Esophagus muscularis mucosa (tissue), 4 donors: ENCODE measurements at places on chromosomes 1 and 21. TPM values are rescaled to one million over a fixed set of nuclear protein-coding genes. Genes with fewer than 3 reads are reported as not detected.

Gene TSACC
- not detected for total RNA-seq

- DNase-seq: no peak
Observed at GRCh38 chr1:17950728-17951127, 156.9 kb upstream of the IGSF21 start.

DNA sequence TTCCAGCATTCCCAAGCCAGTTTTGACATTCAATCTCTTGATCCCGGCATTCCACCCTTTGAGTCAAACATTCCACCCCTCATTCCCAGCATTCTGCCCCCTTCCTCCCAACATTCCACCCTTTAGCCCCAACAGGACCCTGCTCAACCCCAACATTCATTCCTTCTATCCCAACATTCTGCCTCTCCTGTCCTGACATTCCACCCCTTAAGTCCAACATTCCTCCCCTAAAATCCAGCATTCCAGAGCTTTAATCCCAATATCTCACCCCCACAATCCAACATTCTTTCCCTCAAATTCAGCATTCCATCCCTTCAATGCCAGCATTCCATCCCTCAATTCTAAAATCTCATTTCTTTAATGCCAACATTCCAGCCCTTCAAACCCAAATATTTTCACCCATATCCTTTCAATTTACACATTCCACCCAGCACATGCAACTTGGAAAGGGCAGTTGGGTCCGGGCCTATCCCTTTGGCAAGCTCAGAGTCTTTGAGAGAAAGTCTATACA lies 22.9 kb downstream of the DDX20 start:
- DNase-seq: no peak

- DNase-seq: no peak
Observed at GRCh38 chr1:192100686-192101468, 57.4 kb upstream of the RGS18 start.

DNA sequence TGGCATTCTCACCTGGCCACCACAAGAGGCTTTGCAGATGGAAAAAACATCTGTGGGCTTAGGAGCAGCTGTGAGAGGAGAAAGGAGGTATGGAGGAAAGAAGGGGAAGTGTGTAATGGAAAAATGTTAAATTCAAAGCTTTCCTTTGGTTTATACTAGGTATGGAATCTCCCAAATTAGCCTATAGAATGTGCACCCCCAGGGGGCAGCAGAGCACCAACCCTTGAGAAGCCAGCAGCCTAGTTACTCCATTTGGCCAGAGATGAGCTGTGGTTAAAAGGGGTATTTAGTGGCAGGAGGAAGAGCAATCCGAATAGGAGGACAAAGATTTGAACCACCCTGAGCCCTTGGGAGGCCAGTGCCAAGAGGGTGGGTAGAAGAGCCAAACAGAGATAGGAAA lies 97.5 kb upstream of the CTTNBP2NL start:
- no peak for DNase-seq

GRCh38 chr1:1146596-1146995 lies 27.1 kb upstream of the TTLL10 start:
- DNase-seq: no peak

DNA sequence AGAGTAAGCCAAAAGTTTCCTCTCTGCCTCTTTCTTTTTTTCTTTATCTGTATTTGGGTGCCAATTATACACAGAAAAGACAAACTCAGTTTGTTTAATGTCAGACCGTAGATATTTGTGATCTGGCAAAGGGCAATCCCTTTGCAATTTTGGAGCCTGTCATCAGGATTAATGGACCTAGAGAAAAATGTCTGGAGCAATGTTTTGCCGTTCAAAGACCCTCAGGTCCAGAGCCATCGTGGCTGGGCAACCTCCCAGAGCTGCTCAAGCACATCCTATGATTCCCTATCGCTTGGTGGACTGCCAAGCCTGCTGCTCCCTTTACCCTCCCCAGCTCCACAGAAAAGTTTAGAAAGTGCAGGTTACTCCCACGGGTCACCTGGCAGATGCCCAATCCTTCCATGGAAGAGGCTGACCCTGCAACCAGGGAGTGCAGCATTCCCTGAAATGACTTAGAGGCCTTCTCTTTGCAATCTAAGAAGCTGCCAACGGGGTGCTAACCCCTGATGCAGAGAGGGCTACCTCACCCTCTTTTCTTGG lies 112.5 kb upstream of the NGF start:
- DNase-seq: no peak
